Trophoblast cell (in vitro differentiated cells and primary cell): ENCODE measurements at places on chromosomes 6 and 20.
A peak's percentile ranks its signal among the peaks of the same experiment; 100 is the strongest.

DNA sequence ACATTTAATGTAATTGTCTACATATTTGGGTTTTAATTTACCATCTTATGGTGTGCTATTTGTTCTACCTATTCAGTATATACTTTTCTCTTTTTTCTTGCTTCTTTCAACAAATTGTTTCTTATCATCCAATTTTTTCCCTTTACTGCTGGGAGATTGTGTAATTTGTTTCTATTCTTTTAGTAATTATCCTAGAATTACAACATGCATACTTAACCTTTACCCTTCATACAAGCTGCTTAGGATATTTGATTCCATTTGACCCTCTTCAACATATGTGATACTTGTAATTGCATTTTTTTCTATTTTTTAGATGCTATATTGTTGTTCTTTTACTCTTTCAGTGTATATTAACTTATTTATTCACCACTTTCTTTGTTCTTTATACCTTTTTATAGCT is 15.1 kb upstream of the TBPL1 start:
- no peak for DNase-seq

DNA sequence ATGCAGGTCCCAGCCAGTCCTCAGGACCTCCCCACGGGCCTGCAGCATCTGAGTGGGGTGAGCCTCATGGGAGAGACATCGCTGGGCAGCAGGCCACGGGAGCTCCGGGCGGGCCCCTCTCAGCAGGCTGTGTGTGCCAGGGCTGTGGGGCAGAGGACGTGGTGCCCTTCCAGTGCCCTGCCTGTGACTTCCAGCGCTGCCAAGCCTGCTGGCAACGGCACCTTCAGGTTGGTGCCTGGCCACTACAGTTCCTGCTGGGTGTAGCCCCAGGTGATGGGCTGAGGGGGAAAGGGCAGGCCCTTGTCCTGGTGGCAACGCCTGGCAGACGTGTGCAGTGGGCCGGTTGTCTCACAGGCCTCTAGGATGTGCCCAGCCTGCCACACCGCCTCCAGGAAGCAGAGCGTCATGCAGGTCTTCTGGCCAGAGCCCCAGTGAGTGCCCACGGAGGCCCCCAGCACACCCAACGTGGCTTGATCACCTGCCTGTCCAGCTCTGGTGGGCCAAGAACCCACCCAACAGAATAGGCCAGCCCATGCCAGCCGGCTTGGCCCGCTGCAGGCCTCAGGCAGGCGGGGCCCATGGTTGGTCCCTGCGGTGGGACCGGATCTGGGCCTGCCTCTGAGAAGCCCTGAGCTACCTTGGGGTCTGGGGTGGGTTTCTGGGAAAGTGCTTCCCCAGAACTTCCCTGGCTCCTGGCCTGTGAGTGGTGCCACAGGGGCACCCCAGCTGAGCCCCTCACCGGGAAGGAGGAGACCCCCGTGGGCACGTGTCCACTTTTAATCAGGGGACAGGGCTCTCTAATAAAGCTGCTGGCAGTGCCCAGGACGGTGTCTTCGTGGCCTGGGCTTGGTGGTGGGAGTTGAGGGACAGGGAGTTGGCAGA is 787 bp upstream of the TNFRSF6B start:
- DNase-seq, result no peak

DNA sequence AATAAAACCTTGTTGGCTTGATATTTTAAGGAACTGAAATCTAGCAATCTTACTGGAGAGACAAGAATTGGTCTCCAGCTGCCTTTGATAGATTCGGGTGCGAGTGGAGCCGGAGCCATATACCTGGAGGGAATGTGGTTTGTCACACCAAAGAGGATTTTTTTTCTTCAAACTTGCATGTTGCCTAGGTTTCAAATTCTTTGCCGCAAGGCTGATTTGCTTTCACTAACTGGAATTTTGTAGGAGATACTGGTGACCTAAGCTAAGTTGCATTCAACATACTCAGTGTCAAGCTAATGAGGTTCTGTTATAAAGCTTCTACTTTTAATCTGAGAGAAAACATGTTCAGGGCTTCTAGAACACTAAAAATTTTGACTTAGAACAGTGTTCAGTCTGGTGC is 39.7 kb upstream of the ASIP start:
- peak; percentile 72 for DNase-seq

DNA sequence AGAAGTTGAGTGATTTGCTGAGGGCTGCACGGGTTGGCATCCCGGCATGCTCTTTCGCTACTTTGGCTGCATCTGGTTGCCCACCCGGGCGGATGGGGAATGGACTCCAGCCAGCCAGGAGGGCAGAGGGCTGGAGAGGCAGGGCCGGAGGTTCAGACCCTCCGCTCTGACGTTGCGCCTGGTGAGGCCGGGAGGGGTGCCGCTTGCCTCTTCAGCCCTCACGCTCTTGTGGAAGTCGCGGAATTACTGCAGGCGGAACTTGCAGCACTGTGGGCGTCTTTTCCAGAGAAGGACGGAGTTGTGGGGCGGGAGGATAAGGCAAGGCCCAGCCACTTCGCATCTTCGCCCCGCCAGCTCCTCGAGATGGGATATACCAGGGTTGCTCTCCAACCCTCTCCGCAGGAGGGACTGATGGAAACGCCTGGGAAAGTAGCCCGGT is 656 bp downstream of the RTEL1 start:
- no peak for DNase-seq
